ENCODE measurements at places on chromosomes 11 and 22.
A peak's percentile ranks its signal among the peaks of the same experiment; 100 is the strongest.

GRCh38 chr11:110272919-110273318, 23.5 kb downstream of the RDX start:
- no peak for DNase-seq

- DNase-seq: no peak
Observed at GRCh38 chr22:30697975-30698374, 3.3 kb downstream of the OSBP2 start.

GRCh38 chr11:75035911-75036565, 47.3 kb downstream of the NEU3 start:
- peak; percentile 61 for DNase-seq

- peak; percentile 22 for DNase-seq
Observed at GRCh38 chr11:75383246-75383645, 16.1 kb upstream of the RPS3 start.

- no peak for DNase-seq
Observed at GRCh38 chr11:74443071-74443864, 24.1 kb downstream of the KCNE3 start.

DNA sequence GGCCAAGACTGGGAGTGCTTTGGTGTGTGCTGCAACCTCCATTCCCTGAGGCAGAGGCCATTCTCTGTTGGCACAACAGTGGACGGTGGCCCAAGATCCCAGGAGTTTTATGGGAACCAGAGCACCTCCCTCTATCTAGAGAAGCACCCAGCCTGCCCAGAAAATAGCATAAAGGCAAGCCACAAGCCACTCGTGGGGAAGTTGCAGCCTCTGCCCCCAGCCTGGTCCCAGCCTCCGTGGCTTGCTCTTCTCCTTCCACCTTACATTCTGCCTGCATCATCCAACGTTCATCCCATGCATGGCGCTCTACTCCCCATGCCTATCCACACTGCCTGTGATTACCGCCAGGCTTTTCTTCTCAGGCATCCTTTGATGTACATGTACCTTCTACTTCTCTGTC, 15.8 kb downstream of the IL17RA start:
- no peak for DNase-seq

DNA sequence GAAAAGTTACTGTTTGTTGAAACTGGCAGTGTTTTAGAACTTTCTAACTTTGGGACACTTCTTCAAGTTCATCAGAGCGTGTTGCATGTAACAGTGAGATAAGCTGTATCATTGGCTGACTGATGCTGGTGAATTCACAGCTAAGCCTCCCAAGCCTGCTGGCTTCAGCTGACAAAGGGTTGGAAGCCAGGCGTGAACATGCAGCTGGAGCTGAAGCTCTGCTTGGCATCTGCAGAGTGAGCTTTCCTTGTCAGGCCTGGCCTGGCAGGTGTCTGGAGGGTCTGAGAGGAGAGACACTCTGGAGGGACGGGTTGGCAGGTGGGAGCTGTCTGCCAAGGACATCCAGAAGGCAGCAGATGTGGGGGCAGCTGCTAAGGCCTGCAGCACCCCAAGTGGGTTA, 1.5 kb downstream of the AMPD3 start:
- DNase-seq: no peak

- DNase-seq: peak; percentile 76
Observed at GRCh38 chr11:128039140-128040021, 548.0 kb downstream of the ETS1 start.

- DNase-seq: no peak
Observed at GRCh38 chr11:47393163-47394049, 15.0 kb upstream of the SLC39A13 start.

DNA sequence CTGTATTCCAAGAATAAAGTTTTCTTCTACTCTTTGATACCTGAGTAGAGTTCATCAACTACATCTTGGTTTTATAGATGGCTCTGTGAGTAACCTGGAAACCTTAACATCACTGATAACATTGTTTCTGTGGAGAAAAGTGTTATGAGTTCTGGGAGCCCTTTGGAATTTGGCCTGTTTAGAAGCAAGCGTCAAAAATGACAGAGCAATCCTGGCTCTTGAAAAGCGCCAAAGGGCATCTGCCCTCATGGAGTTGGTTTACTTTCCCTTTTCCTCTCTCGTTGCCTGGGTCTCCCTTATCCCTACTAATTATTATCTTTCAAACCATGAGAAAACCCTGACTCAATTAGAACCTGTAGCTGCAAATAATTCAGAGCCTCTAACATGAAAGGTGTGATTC, 140.1 kb downstream of the DBX1 start:
- no peak for DNase-seq

- DNase-seq: no peak
Observed at GRCh38 chr11:13127161-13127560, 118.0 kb downstream of the RASSF10 start.

DNA sequence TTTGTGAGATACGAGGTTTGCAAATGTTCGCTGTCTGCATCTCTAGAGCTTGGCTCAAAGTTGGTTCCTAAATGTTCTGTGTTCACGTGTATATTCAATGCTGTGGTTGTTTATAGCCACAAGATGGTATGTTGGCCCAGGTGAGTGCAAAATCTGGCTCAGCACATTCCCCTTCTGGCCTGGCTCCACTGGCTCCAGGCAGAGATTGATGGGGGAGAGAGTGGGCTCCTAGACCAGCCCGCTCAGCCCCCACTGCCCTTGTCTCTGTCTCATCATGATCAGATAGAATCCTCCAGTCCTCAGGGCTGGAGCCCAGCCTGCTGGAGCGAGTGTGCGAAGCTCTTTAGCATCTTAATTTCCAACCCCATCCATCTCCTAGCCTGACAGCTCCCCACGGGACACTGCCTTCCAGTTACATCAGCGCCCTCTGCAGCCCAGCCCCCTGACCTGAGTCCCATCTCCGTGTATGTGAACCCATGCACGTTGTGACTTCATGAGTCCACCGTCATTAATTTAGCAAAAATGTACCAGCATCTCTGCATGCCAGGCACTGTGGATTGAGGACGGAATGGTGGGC, 2.0 kb downstream of the P2RX3 start:
- no peak for DNase-seq

DNA sequence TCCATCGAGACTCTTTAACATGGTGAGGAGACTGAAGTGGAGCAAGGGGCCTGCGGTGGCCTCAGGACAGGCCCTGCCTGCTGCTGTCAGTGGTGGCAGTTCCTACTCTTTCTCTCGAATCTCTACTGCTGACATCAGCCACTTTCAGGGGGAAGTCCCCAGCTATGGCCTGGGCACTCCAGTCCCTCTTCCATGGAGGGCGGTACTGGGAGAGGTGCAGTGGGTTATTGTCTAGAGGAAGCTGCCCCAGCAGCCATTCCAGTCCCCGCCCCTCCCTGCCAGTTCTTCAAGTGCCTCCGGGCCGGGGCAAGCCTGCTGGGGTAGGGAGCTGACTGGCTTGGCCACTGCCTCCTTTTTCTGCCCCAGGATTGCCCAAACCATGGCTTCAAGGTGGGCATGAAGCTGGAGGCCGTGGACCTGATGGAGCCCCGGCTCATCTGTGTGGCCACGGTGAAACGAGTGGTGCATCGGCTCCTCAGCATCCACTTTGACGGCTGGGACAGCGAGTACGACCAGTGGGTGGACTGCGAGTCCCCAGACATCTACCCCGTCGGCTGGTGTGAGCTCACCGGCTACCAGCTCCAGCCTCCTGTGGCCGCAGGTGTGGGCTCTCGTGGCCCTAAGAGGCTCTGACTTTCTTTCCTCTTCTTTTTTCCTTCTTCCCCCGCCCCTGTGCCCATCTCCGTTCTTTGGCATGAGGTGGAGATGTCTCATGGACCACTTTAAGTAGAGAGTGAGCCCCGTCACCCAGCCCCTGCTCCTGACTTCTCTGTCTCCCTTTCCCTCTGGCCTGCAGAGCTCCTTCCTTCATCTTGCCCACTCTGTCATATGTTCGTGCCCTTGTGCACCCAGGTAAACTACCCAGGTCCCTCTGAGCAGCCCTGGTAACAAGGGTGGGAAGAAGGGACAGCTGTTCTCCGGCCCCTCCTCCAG, 13.7 kb downstream of the CHADL start:
- DNase-seq: no peak

DNA sequence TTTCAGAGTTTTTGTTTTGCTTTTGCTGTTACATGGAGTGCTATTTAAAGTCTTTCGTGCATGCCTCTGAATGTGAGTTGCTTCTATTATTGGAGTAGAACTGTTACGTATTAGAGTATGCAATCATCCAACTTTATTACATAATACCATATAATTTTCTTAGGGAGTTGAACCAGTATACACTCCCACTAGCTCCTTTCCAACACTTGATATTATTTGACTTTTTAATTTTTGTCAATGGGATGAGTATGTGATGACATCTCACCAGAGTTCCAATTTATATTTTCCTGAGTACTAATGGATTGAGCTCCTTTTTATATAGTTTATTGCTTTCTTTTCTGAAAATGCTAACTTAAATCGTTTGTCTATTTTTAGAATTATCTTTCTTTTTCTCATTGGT, 90.9 kb downstream of the GRAMD1B start:
- DNase-seq: no peak

GRCh38 chr22:37258753-37259401, 14.8 kb upstream of the RAC2 start:
- DNase-seq: no peak

DNA sequence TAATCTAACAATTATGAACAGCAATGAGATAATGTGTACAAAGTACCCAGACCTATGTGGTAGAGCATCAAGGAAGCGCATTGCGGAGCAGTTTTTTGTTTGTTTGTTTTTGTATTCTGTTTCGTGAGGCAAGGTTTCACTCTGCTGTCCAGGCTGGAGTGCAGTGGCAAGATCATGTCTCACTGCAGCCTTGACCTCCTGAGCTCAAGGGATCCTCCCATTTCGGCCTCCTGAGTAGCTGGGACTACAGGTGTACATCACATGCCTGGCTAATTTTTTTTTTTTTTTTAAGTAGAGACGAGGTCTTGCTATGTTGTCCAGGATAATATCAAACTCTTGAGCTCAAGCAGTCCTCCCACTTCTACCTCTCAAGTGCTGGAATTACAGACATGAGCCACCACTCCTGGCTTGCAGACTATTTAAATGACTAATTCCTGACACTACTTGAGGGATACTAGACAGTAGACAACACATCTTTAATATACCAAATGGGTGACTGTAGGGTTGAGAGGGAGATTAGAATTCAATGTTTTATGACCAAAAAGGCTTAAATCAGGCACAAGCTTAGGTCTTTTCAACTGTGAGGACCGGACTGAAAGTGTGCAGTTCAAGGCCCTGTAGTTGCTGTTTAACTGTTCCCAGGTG, 12.7 kb downstream of the OR51B4 start:
- DNase-seq: no peak

- no peak for DNase-seq
Observed at GRCh38 chr11:19355601-19356000, 114.9 kb upstream of the E2F8 start.

DNA sequence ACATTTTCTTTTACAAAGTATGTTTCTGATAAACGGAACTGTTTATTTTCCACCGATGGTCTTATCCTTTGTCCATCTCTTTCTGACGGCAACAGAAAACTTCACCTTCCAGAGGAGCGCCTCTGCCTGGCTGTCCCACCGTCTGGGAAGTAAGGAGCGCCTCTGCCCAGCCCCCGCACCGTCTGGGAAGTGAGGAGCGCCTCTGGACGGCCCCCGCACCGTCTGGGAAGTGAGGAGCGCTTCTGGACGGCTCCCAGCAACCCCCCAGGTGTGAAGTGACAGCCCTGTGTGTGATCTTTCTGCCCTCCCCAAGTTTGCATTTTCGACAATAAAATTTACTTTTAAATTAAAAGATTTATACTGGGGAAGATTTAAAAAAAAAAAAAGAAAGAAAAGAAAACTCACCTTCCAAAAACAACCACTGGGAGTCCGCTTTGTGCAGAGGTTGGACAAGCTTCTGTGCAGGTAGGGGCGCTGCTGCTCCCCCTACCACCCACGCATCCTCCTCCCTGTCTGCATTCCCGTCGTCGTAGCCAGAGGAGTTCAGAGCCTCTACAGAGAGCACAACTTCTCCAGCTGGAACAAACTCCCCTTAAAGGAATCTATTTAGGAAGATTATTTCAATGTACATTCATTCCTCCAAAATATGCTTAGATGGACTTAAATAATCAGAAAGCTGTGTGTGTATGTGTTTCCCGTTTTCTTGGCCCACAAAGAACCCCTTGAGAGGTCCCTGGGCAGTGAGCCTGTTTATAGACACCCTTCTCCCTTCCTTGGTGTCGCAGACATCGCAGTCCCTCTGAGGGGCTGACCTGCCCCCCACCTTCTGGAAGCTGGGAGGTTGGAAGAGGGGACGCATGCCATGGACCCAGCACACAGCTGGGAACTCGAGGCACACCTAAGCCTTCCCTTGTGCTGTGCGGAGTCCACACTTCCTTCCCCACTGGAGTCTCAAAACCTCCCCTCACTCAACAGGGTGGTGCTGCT, 849 bp upstream of the APOBEC3B start:
- peak; percentile 34 for DNase-seq

DNA sequence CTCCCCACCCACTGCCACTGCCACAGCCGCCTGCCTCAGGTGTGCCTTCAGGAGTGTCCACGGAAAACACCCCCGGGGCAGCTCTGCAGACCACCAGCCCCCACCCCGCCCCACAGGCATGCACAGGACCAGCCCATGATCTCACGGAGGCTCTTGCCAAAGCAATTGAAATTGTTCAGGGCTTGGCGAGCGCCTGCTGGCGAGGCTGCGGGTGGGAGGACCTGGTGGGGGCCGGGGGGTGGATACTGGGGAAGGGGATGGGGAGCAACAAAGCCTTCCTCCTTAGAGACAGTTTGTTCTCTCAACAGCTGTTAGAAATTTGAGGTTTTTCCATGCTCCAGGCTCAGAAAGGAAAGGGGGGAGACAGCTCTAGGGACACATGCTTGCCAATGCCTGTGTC, 274.7 kb downstream of the MN1 start:
- DNase-seq: no peak

DNA sequence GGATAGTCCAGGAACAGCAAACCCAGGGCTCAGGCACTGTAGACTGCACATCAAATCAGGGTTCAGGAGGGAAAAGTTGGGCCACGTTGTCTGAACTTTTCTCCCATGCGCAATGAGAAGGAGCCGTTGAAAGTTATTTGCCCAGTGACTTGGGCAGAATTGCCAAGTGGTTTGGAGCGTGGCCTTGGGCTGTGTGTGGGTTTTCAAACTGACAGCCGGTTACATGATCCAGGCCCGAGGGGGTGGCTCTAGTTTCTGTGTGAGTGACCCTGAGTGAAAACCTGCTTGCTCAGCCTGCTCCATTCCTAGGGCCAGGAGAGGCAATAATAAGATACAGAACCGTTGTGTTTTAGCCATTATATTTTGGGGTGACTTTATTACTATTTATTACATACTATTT, 20.3 kb downstream of the MB start:
- DNase-seq: no peak

GRCh38 chr11:130308059-130308458, 6.7 kb downstream of the ZBTB44 start:
- DNase-seq: no peak

GRCh38 chr11:75223954-75224643, 16.5 kb upstream of the TPBGL start:
- DNase-seq: no peak

GRCh38 chr11:109865548-109866186, 227.5 kb upstream of the ZC3H12C start:
- DNase-seq: no peak

GRCh38 chr11:1081601-1082311, 7.1 kb downstream of the MUC2 start:
- DNase-seq: no peak
